NCI-H1417 treated with DMSO at 0.1 percent for 48 hours (cell line): ENCODE measurements at places on chromosomes 1 and 21.

DNA sequence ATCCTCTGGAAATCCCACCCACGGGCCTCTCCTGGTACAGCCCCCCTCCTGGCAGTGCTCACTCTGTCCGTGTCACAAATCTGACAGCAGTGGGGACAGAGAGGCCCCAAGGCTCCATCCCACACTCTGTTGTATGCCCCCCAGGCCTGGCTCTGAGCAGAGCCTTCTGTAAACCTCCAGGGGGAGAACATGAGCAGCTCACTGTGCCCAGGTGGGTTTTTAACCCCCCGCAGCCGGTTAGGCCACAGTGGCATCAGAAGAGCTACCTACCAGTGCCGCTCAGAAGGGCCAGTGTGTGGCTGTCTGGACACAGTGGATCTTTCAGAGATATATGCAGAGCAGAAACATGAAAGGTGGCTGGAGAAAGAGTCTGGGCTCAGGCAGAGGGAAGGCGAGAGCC is 12.0 kb upstream of the GPR153 start:
- DNase-seq: no peak

DNA sequence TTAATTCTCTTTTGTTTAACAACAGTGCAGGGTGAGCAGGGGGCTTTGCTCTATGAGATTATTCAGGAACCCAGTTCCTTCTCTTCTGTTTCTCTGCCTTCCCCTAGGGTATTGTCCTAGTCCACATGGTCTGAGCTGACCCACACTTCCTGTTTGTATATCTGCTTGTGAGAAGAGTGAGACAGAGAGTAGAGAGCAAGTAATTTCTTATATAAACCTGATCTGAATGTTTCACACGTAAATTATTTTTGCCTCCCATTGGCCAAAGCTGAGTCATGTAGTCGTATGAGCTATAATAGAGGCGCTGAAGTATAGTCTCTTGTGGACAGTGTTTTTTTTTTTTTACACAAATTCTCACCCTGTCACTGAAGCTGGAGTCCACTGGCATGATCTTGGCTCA is 134.2 kb upstream of the SERTAD4 start:
- no peak for DNase-seq

- no peak for DNase-seq
These were observed 6.8 kb downstream of the ETNK2 start for GRCh38 chr1:204145033-204145504.

GRCh38 chr1:224252479-224252878 is 69.4 kb downstream of the DEGS1 start:
- no peak for DNase-seq

DNA sequence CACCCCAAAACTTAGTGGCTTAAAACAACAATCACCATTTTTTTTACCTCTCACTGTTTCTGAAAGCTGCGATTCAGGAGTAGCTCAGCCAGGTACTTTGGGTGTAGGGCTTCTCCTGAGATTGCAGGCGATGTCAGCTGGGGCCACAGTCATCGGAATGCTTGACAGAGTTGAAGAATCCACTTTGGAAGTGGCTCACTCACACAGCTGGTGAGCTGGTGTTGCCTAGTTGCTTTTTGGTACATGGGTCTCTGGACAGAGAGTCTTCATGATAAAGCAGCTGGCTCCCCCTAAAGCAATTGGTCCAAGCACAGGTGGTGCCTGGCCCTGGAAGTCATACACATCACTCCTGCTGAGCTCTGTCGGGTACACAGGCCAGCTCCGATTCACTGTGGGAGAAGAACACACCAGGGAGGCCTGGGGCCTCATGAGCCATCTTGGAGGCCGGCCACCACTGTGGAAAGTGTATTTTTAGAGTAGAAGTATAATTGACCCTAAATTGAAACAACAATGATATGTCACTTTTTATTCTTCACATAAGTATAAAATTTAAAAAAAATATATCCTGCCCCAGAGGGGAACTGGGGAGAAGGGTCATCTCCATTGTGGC is 75.2 kb upstream of the GALNT2 start:
- DNase-seq: no peak

GRCh38 chr1:103180660-103181059 is 72.3 kb upstream of the COL11A1 start:
- DNase-seq: no peak

GRCh38 chr1:240092301-240093119 is 827 bp downstream of the FMN2 start:
- no peak for DNase-seq

GRCh38 chr1:13792419-13792818 is 92.4 kb downstream of the PRDM2 start:
- DNase-seq: no peak

- no peak for DNase-seq
These were observed 103.8 kb upstream of the PDE4B start for GRCh38 chr1:65688848-65689247.

GRCh38 chr1:192491804-192492554 is 83.6 kb upstream of the RGS1 start:
- DNase-seq: no peak

DNA sequence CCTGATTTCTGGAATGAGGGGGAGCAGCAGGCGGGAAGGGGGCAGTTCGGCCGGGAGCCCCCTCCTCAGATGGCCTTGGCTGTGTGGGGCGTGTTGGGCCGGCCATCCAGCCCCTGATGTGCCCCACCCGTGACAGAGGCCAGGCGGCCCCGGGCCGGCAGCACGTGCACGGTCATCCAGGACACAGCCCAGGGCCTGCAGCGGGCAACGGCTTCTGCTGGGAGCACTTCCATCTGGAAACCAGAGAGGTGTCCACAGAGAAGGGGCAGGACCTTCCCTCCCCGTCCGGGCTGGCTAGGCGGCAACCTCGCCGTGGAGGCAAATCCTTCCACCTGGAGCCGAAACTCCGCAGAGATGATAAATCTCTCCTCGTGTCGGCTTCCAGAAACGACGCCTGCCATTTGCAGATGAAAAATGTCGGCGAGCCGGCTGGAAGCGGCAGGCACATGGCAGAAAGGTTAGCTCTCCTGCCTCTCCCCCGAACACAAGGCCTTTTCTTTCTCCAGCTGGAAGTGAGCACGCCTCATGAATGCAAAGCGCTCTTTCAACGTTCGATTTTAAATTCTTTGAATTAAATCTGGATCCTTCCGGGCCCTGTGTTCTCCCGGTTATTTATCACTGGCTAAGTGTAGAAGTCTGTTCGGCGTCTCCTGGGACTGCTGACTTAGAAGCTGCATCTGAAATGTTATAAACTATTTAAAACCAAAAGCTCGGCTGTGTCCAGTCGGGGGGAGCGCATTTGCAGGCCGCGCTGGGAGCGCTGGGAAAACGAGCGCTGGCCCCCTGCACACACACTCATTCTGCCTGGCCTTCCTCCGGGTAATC is 9.4 kb upstream of the ACTRT2 start:
- DNase-seq: no peak

DNA sequence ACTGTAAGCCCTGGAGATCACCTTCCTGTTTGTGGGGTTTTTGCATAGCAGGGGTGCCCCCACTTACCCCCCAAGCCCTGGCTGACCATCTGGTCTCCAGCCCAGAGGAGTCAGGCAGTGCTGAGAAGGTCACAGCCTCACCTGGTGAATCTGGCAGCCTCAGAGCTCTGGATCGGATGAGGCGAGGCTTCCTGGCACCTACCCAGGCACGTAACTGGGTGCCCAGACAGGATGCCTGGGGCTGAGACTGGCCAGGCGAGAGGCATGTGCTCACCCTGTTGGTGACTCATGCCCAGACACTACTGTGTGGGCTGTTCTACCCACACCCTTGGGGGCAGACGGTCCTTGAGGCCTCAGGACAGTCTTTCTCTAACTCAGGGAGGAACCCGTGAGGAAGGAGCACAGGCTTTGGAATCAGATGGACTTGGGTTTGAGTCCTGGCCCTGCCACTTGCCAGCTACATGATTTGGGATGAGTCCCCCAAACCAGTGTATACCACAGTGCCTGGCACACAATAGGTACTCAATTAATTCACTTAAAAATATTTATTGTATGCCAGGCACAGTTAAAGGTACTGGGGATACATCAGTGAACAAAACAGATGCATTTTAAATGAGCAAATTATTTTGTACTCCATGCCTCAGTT is 15.1 kb upstream of the PADI3 start:
- no peak for DNase-seq

GRCh38 chr1:209989525-209989924 is 51.5 kb downstream of the SYT14 start:
- peak; percentile 14 for DNase-seq

DNA sequence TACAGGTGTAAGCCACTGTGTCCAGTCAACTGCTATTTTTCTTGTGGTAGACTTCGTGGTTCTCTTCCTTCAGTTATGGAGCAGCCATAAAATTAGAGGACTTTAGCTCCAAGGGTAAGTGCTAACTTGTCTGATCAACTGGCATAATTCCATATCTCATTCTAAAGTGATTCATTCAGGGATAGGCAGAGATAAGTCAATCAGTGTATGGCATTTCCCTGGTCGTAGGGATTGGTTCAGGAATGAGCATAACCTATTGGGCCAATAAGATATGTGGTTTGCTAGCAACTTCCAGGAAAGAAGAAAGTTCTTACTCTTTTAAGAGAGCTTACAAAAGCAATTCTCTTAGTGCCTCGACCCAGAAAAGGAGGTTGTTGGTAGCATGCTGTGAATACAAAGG is 4.7 kb upstream of the ZSWIM5 start:
- no peak for DNase-seq

DNA sequence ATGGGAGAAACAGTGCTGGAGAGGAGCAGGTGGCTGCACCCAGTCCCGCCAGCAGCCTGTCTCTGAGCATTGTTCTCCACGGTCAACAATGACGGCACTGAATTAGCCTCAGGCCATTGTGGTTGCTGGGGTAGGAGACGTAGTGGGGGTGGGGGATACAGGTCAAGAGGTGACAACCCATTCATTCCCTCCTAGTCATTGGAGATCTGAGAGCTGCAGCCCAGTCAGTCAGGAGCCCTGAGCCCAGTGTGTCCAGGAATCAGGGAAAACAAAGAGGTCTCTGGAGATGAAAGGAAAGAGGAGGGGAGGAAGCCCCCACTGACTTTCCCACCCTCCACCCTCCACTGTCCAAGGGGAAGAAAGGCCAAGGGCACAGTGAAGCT is 15.3 kb downstream of the SMIM12 start:
- no peak for DNase-seq

GRCh38 chr1:45884700-45885099 is 81.3 kb downstream of the MAST2 start:
- no peak for DNase-seq

DNA sequence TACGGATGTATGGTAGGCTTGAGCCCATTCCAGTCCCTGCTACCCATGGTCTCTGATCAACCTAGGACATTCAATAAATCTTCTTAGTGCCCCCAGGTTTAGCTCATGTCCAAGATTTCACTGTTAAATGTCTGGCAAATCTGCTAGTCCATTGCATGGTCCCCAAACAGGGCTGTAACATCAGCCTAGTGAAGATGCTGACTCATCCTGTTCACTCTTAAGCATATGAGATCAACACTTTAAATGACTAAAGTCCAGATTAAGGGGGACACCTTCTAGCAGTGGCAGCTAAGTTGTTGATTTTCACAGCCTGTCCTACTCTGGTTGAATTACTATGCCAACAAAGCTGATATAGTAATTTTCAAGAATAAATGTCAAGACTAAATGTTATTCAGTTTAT is 46.5 kb upstream of the NUF2 start:
- no peak for DNase-seq

GRCh38 chr1:156675210-156676113 is 1.7 kb downstream of the NES start:
- DNase-seq: no peak

DNA sequence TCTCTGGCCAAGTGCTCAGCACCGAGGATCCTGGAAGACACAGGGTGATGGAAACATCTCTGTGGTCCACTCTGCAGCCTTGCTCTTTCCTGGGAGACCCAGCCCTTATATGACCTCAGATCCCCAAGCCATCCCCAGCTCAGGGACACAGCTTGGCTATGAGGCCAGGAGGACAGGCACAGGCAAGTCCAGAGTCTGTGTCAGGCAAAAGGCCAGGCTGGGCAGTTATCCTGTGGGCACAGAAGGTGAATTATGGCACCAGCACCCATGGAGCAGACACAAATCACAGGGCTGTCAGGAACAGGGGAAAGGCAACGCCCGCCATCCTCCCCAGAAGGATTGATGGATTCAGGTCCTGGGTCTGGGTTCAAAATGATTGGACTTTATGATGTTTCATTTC is 52.1 kb upstream of the SCMH1 start:
- DNase-seq: no peak

GRCh38 chr21:41121785-41122415 is 46.1 kb upstream of the BACE2 start:
- DNase-seq: peak; percentile 21

DNA sequence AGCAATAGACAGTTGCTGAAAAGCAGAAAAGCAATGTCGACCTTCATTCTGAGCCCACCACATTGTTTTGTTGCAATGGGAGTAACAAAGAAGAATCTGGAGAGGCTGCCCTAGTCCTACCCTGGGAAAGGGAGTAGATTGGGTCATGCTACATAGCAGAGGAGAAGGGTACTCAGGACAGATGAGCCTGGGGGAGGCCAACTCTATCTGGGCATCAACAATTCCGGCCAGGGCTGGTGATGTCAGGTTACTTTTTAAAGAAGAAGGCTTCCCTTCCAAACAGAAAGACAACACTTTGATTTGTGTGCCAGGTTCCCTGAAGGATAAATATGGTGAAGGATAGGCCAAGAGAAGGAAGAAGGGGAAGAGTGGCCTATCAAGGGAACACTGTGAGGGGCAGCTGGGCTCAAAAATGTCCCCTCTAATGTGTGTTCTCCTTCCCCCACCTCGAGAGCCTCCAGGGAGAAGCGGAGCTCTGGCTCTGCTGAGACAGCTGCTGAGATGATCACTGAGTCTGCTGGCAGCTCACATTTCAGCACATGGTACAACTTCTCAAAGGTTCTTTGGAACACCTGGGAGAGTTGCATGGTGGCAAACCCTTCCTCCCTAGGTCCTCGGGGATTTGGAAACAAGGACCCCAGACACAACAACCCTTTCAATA is 3.2 kb upstream of the ADIPOR1 start:
- DNase-seq: no peak

DNA sequence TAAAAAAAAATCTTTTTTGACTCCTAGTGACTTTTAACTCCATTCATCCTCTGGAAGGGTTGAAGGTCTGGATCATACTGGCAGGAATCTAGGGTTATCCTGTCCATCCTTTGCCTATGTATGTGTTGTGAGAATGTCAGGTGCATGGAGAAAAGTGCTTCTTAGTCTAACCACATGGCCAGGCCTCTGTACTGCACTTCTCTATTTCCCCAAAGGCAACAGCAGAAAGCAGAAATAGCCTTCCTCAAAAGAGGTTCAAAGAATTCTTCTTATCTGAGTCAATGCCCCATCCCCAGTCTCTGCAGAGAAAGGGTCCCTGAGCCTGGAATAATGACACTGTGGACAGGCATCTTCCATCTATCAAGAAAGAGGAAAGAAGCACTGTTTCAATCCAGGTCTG is 85.7 kb upstream of the CD34 start:
- no peak for DNase-seq

- DNase-seq: no peak
These were observed 3.3 kb upstream of the HMGN2 start for GRCh38 chr1:26468911-26469310.

- no peak for DNase-seq
These were observed 52.5 kb downstream of the CDC14A start for GRCh38 chr1:100404821-100405220.

GRCh38 chr1:84303314-84303830 is 1.9 kb downstream of the SAMD13 start:
- no peak for DNase-seq

- no peak for DNase-seq
These were observed 60.4 kb downstream of the LAMC2 start for GRCh38 chr1:183246436-183246835.

- no peak for DNase-seq
These were observed 38.0 kb upstream of the ATP1A1 start for GRCh38 chr1:116334868-116335635.

GRCh38 chr1:228968891-228969606 is 233.8 kb downstream of the RHOU start:
- DNase-seq: no peak
